CD8-positive, alpha-beta memory T cell (primary cell): ENCODE measurements at places on chromosomes 3 and 15.

DNA sequence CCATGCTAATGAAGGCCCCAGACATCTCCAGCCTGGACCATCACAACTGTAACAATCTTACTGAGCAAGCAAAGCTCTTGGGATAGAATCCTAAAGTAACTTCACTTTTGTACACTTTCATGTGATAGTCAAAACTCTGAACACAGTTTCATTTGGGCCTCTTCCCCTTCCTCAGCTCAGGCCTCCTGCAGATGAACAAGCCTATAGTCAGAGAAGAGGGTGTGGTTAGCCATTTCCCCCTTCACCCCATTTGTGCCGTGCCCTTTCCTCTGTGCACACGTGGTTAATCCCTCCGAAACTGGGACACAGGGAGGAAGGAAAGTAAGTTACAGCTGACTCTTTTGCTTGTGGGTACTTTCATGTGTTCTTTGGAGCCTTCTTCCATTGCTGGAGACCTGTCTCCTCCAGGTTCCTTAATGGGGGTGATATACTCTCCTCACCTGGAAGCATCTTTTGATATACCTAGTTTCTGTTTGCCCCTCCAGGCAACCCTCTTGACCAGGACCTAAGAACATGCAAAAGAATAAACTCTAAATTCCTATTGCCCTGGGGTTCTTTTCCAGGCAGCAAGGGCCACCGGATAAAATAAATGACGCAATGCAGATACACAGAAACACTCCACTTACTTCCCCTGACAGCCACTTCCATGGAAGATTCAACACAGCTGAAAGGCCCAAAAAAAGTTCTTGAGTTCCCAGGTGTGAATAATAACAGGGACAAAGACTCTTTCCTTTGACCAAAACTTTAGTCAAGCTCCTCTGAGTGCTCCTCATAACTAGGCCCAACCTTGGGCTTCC lies 29.6 kb upstream of the CSTA start:
- no peak for DNase-seq

DNA sequence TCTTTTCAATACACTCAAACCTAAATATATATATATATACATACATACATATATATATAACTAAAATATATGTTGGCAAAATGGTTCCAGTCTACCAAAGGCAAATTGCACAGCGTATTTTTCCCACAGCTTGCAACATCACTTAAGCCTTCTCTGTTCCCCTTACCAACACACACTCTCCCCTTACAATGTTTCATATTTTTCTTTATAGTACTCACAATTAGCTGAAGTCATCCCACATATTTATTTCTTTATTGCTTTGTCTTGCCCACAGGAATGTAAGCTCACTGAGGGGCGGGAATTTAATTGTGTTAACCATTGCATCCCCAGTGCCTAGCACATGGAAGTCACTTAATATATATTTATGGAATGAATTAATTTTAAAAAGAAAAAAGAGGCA lies 288.3 kb downstream of the ULK4 start:
- DNase-seq: no peak

DNA sequence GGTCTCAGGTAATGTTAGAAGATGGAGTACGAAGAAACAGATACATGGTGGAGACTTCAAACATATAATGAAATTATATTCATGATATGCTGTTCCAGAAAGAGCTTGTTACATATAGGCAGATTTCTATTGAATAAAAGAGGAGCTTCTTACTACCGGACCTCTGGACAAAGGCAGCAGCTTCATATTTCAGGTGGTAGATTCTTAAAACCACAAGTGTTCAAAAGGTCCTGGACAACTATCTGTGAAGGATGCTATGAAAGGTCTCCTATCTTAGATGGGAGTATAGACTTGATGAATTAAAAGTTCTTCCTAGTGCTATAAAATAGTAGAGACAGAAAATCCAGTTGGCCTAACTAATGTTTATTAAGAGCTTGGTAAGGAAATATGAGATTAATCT lies 43.2 kb downstream of the MYLK start:
- no peak for DNase-seq

- DNase-seq: peak; percentile 82
Observed at GRCh38 chr3:11770477-11771391, 76.0 kb downstream of the TAMM41 start.

DNA sequence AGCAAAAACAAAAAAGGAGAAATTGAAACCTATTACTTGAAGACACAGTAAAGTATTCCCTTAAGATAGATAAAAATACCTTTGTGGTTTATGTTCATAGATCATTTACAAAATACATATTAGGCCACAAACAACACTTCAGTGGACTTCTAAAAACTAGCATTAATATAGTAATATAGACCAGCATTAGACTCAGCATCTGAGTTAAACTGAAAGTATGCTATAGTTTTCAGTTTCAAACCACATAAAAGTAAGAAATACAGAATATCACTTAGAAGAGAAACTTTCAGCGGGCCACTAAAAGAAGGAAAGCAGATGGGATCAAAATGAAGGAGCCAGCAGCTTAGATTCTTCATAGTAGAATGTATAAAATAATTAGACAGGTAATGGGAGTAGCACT lies 86.6 kb downstream of the MSL2 start:
- no peak for DNase-seq

GRCh38 chr3:156460206-156460611 lies 94.7 kb downstream of the SSR3 start:
- DNase-seq: no peak

GRCh38 chr3:191355406-191355805 lies 25.1 kb upstream of the UTS2B start:
- no peak for DNase-seq

GRCh38 chr3:171261487-171261886 lies 198.7 kb downstream of the TNIK start:
- no peak for DNase-seq

- DNase-seq: peak; percentile 8
Observed at GRCh38 chr15:82810061-82810889, 847 bp downstream of the WHAMM start.

GRCh38 chr3:152853196-152853595 lies 18.3 kb downstream of the P2RY1 start:
- no peak for DNase-seq
